ENCODE measurements at places on chromosomes 11 and 22. TPM values are rescaled to one million over a fixed set of nuclear protein-coding genes. Genes with fewer than 3 reads are reported as not detected.

Gene DEUP1
- not detected for total RNA-seq

Gene OR2D2
- total RNA-seq = not detected

Gene MS4A7
- not detected for total RNA-seq

Gene GSTT2B
- not detected for total RNA-seq

Gene HEPN1
- not detected for total RNA-seq

Gene YPEL4
- 0.43 TPM for total RNA-seq

Gene ACCS
- 14.2 TPM for total RNA-seq

All from A549 treated with CpdA at 1 μM for 4 hours (cell line).